SW480 (cell line): ENCODE measurements at places on chromosomes 2 and 18.
A peak's percentile ranks its signal among the peaks of the same experiment; 100 is the strongest.

DNA sequence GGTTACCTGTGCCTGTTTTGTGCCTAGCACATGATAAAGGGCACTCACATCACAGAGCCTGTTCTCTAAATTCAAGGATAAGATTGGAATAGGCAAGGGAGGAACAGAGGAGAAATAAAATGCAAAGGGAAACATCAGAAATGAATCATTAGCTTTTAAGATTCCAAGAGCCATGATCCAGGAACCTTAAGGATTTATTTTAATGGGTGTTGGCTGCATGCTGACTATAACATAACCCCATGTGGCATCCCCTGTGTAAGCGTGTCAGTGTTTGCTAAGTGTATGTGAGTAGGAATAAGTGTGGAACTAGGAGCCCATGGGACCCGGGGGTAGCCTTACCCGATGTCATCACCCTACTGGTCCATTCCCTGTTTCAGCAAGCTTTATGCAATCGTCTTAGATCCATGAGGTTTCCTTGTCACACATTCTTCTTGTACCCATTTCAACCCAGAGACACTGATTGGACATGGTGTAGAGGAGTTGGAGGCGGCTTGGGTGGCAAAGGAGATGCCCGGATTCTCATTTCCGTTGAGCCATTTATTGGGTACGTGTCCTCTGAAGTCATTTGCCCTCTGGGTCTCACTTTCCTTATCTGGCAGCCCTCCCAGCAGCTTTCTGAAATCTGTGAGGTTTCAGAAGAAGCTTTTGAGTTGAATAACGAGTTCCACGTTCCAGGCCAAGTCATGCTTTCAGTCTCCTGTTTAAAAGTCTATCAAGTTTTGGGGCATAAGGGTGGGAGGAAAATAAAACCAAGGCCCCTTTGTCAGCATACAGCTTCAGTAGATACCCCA lies 117.0 kb downstream of the MGAT5 start:
- DNase-seq, result no peak

DNA sequence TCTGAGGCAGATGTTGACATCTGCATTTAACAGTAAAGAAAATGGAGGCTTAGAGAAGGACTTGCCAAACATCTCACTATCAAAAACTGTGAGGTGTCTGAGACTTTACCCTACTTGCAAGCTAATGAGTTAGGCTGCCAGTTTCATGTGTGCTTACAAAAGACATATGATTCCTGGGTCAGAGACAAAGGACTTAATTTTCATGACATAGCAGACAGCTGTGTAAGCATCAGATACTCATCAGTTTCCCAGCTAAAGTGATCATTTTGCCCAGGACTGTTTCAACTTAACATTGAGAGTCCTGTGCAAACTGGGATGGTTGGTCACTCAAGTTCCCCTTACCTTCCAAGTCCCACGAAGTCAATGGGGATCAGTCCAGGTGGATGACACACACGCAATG lies 18.9 kb upstream of the DAPL1 start:
- no peak for DNase-seq

GRCh38 chr2:43003702-43004101 lies 211.3 kb upstream of the HAAO start:
- DNase-seq, result no peak

- no peak for DNase-seq
Observed at GRCh38 chr18:26989842-26990241, 124.3 kb upstream of the AQP4 start.

- no peak for DNase-seq
Observed at GRCh38 chr18:52431683-52432082, 91.7 kb downstream of the DCC start.

DNA sequence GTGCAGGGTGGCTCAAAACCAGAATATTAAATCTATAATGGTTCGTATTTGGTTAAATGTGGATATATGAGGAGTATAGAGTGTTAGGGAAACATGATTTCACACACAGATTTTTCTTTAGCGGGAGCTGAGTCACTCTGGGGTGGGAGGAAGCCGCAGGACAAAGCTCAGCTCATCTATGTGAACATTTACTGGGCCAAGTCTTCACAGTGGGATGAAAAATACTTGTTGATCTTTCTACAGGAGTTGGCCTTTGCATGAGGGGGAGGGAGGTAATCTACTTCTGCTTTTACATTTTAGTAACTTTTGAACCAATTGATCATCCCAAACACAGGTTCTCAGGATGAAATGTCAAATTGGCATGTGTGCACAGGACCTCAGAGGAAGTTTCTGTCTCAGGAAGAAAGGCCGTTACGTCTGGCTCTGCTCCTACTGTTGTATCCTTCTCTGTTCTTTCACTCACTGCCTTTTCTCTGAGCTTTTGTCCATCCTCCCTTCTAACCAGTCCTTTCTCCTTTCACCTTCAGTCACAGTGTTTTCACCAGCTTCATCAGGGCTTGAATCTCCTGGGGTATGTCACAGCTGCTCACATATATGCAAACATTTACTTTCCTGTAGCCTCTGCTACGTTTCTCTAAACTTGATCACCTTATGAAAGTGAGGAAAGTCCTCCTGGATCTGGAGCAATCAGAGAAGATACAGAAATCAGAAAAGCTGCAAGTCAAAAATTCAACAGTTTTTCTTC lies 943.3 kb upstream of the FANCL start:
- DNase-seq, result peak; percentile 36

GRCh38 chr2:207926133-207926988 lies 99.0 kb downstream of the PLEKHM3 start:
- DNase-seq, result no peak

- no peak for DNase-seq
Observed at GRCh38 chr2:32743480-32744236, 115.8 kb downstream of the TTC27 start.

DNA sequence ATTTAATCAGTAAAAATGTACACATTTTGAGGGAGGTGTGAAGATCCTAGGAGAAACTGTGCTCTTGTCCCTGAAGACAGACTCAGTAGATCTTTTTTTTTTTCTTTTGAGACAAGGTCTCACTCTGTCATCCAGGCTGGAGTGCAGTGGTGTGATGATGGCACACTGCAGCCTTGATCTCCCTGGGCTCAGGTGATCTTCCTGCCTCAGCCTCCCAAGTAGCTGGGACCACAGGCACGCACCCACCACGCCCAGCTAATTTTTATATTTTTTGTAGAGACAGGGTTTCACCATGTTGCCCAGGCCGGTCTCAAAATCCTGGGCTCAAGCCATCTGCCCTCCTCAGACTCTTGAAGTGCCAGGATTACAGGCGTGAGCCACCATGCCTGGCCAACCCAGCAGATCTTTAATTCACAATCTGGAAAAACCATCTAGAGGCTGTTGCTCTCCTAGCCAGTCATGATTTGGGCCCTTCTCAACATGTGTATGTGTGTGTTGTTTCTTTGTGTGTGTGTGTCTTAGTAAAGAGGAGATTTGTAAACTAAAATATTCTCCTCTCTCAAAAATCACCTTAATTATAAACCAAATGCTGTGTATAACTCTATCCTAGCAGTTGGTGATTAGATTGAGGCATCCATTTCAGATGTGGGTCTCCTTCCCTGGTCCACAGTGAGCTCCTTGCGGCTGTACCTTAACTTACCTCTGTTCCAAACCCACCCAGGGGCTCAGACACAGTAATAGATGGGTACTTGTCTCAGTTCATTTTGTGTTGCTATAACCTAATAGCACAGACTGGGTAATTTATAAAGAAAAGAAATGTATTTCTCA lies 3.9 kb upstream of the MYCN start:
- no peak for DNase-seq

DNA sequence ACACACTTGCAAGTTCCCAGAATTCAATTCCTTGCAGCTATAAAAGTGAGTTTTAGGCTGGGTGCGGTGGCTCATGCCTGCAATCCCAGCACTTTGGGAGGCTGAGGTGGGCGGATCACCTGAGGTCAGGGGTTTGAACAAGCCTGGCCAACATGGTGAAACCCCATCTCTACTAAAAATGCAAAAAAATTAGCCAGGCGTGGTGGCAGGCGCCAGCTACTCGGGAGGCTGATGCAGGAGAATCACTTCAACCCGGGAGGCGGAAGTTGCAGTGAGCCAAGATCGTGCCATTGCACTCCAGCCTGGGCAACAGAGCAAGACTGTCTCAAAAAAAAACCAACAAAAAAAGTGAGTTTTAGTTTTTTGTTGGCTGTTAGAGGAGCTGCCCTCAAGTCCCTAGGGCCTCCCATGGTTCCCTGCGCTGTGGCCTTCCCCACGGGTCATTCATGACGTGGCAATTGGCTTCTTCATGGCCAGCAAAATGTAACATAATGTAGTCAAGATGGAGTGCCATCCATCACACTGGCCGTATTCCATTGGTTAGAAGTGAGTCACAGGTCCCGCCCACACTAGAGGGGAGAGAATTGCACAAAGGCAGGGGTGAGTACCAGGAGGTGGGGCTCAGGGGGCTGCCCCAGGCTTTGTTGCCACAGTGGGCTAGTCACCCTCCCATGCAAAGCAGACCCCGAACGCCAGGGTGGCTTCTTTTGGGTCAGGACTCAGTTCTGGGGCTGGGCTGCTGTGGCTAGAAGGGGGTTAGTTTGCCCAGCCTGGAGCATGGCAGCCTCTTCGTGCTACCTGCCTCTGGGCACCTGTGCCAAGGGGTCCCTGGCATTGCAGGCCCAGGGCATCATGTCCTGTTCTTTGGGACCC lies 37.7 kb upstream of the INHBB start:
- DNase-seq, result peak; percentile 14

DNA sequence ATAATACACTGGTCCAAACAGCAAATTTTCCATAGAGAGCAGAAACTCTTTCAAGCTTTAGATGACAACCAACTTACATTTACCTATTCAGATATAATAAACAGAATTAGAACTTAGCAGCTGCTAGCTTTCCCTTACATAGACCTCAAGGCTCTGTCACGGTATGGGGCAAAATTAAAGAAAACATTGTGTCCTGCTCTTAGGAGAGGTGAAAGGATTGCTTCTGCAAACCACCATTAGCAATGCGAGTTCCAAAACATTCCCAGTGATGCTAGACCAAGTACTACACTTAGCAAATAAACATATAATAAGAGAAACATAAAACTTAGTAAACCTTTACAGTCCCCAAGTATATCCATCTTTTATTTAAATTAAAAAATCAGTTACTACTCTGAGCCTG lies 183.3 kb downstream of the CAMKMT start:
- DNase-seq, result no peak

DNA sequence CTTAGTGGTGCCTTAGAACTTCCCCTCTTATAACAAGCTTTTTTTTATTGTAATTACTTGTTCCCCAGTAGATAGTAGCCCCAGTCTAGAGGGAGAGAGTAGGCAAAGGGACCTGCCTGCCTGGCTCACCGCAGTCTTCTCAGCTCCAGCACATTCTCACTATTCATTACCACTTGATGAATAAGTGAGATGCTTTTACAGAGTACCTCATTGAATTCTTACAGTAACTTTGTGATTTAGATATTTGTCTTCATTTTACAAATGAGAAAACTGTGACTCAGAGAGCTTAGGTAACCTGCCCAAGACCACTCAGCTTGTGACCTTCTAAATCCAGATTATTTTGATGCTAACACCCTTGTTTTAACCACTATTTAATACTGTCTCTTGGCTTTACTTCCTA lies 77.8 kb downstream of the CHRNA1 start:
- DNase-seq, result no peak

GRCh38 chr2:66340521-66340920 lies 94.4 kb upstream of the MEIS1 start:
- no peak for DNase-seq

DNA sequence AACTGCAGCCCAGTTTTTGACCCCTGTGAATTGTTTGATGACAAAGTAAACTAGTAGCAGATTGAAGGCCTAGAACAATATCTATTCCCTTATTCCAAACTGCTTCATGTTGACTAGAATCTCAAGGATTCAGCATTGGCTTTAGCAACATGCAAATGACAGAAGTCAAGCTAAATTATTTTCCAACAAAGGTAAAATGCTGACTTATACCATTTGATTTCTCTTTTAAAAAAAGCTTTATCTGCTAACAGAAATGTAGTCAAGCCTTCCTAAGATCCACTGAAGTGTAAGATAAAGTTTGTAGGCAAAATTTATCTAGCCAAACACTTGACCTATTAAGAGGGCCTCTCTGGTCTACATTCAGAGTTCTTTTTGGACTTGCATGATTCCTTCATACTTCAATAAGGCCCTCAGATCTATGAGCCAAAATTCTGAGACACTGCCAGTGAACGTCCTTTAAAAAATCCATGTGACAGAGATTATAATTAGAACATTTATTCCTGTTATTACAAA lies 9.5 kb upstream of the CYBRD1 start:
- no peak for DNase-seq

DNA sequence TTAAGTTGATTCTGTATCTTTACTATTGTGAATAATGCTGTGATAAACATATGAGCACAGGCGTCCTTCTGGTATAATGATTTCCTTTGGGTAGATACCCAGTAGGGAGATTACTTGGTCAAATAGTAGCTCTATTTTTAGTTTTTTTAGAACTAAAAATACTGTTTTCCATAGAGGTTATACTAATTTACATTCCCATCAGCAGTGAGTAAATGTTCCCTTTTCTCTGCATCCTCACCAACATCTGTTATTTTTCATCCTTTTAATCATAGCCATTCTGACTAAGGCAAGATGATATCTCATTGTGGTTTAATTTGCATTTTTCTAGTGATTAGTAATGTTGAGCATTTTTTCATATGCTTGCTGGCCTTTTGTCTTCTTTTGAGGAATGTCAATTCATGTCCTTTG lies 35.1 kb downstream of the PMS1 start:
- no peak for DNase-seq

DNA sequence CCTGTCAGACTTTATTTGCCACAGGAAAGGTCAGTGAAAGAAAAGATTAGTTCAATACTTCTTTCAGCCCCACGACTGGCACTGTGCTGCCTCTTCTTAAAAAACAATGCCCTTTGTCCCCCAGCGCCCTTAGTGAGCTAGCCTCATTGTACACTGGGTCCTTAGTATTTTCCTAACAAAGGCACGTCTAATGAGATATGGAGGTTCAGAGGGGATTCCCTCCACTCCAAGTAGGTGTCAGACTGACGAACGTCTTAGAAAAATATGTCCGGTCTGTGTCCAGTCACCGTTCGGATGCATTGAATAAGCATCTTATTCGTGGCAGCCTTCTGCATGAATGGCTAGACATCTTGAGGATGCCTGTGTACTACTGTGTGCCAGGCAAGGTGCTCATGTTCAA lies 1.1 kb downstream of the FECH start:
- no peak for DNase-seq

DNA sequence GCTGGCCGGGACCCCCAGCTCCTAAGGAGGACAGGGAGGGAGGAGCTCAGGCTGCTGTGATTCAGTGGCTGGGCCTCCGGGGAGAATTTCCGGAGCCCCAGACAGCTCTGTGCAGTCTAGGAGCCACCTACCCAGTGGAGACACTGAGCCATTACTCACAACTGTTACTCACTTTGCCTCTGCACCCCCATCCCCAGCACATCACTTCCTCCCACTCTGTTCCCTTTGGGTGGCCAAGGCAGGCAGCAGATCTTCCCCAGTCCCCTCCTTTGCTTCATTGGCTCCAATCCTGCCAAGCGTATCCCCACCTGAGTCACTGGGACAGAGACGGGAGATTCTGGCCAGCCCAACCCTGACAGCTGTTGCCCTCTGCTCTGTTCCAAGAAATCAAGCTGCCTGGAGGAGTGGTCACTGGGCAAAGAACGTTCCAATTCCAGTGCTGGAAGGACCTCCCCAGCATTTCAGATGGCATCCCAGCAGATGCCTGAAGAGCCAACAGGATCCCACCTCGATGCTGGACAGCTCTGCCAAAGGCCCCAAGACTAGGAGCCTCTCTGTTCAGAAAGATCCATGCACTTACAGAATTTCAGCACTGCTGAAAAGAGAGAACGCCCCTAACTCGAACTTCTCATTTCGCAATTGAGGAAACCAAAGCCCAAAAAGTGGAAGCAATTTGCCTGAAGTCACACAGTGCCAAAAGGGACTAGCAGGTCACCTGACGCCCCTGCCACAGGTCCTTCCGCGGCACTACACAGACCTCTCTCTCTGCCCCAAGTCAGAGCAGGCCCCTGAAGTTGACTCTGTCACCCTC lies 68.3 kb downstream of the TNS1 start:
- no peak for DNase-seq
